ENCODE measurements at places on chromosomes 2 and 18.

GRCh38 chr2:79993144-79993543 lies 311.4 kb downstream of the LRRTM1 start:
- no peak for DNase-seq

GRCh38 chr2:203656522-203657287 lies 49.7 kb upstream of the CD28 start:
- DNase-seq, result no peak

DNA sequence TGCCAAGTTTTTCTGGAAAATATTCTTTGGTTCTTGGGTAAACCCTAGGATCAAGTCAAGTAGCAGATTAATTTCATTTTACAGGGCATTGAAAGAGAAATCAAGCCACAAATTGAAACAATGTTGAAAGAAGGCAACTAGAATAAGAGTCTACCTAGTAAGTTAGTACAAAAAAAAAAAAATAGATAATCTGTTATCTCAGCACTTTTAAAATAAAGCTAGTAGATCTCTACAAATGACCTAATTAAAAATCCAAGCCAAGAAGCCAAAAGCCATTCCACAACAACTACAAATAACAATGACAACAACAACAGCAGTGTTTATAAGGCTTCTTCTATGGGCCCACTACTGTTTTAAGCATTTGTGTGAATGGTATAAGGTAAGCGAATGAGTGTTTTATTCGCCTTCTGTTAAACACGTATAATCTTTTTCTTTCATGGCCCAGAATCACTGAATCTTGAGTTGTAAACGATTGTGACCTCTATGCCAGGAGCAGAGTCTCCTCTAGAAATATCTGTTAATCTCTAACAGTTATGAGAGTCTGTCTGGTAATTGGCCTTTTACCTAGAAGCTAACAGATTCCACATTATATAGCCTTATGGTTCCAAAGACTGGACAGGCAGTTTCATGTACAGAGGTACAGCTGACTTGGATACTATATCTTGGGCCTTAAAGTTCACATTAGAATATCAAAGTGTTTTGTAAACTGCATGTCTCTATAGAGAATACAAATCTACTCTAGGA lies 28.6 kb upstream of the CUL3 start:
- no peak for DNase-seq

GRCh38 chr2:19070886-19071285 lies 287.5 kb downstream of the OSR1 start:
- DNase-seq, result no peak

GRCh38 chr2:30288561-30288960 lies 57.2 kb downstream of the LBH start:
- DNase-seq, result no peak

DNA sequence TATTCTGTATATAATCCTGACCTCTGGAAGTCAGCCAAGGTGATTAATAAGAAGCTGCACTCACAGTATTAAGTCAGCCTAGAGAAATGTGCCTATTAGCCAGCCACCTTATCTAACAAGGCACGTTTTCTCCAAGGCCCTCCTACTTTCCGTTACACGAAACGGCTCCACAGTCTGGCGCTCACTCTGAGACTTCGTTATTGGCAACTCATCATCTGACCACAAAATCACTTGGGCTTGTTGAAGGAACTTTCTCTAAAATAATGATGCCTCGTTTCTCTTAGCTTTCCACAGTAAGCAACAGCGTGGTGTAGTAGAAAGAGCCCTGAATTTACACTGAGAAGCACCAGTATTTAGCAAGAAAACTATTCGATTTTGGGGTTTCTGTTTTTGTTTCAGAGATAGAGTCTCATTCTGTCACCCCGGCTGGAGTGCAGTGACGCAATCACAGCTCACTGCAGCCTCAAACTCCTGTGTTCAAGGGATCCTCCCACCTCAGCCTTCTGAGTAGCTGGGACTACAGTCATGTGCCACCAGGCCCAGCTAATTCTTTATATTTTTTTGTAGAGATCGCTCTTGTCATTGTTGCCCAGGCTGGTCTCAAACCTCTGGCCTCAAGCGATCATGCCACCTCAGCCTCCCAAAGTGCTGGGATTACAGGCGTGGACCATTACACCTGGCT lies 53.6 kb upstream of the SLC14A1 start:
- no peak for DNase-seq

DNA sequence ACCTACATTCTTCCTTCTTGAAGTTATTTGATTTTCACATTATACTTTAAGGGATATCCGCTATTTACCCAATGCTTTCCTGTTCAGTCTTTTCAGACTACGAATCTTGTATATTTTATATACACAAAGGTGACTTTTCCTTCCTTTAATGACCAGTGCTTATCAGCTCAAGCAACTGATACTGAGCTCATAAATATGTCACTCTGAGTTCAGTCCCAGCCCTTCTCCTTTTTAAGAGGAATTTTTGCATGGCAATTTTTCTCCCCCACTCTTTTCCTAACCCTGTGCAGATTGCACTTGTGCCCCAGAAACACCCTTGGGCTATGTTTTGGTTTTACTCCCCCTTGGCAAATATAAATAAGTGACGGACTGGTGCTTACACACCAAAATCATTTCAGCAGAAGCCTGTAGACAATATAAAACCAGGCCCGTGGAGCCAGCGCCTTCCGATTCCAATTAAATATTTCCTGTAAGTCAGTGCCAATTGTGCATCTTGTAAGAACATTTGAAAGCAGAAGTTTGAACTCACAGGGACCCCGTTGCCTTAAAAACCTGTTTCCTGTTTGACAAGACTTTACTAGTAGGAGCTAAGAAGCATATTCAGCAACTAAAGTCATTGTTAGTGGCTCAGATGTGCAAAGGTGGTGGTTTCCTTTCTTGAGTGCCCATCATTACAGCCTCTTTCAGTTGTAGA lies 66.3 kb upstream of the GATA6 start:
- no peak for DNase-seq

DNA sequence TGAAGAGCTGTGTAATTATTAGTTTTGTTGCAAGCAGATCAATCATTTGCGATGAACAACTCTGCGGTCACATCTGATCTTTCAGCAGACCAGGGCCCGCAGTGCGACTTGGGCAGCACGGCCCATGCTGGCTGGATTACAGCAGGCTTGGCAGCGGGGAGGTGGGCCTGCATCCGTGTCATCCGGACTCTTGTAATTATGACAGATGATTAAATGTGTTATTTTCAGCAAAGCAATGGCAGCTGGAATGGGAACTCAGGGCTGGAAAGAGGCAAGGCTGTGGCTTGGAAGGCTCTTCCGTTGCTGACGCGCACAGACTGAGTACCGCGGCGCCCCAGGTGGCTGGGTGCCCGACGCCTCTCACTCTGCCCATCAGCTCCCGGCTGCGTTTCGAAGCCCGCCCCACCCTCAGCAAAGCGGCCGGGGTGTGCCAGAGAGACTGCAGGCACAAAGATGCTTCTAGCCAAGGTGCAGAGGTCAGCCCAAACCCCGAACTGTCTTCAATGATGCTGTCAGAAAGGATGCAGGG lies 397.4 kb upstream of the SALL3 start:
- no peak for DNase-seq

- DNase-seq, result no peak
Measured at GRCh38 chr2:167783261-167784083, 463.9 kb downstream of the STK39 start.

GRCh38 chr18:62282188-62282629 lies 42.9 kb upstream of the TNFRSF11A start:
- no peak for DNase-seq

- no peak for DNase-seq
Measured at GRCh38 chr18:59272891-59273758, at the start of gene RAX. RAX (minus strand) TSS chr18:59273454; CDS start chr18:59273206, 248 bp downstream.

DNA sequence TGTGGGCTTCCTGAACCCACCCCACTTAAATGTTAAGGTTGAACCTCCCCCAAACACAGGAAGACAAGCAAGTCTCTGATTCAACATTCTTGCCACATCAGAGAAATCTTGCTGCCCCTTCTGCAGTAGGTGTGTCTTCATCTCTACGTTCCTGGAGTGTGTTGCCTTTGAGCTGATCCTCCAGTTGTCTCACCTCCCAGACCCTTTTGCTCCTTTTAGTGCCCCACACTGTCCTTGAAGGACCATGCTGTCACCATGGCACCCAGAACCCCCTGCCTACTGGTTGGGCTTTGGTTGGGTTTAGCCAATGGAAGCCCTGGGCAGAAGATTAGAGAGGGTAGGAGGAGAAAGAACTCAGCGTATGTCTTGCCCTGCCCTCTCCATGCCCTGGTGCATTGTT lies 10.7 kb downstream of the CAB39 start:
- no peak for DNase-seq

- no peak for DNase-seq
Measured at GRCh38 chr2:159564081-159564480, 52.3 kb downstream of the BAZ2B start.

- no peak for DNase-seq
Measured at GRCh38 chr2:119134775-119135174, 23.8 kb downstream of the C1QL2 start.

DNA sequence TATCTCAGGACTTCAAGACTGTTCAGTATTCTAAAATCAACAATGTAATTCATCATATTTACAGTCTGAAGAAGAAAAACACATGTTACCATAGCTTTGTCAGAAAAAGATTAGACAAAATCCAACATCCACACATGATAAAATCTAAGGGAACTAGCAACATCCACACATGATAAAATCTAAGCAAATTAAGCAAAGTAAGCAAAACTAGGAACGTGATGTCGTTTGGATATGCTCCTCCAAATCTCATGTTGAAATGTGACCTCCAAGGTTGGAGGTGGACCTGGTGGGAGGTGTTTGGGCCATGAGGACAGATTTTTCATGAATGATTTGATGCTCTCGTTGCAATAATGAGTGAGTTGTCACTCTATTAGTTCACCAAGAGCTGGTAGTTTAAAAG lies 717.3 kb upstream of the HS6ST1 start:
- DNase-seq, result no peak

DNA sequence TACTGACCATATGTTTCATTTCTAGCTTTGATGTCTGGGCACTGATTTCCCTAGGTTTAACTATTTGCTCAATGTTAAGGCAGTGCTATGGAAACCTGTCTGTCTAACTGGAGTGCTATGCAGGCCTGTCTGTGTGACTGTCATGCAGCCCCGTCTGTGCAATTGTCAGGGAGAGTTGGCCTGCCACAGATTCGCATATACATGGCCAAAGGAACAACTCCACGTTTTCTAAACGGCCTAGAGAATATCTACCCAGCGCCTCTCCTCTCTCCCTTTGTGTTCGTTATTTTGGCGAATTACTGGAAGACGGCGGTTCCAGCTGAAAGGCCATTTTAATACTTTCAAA lies 59.6 kb upstream of the PSME4 start:
- no peak for DNase-seq

- DNase-seq, result no peak
Measured at GRCh38 chr2:98731894-98732349, 990 bp upstream of the MGAT4A start.

DNA sequence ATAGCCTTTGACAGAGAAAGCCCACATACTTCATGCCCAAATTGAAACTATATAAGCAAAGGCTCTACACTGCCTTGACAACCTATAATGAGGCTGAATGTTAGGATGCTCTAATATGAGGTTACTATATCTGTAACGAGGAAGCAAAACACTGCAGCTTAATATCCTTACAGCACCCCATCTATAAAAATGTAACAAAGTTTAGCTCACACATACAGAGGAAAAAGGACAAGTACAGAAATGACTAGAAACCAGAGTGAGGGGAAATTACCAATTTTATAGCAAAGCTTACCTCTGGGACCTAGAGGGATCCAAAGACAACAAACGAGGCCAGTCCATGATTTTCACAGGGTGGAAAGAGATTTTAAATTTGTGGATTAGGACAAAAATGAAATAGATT lies 138.5 kb downstream of the COL4A4 start:
- DNase-seq, result no peak

GRCh38 chr2:36490749-36491148 lies 107.2 kb downstream of the FEZ2 start:
- no peak for DNase-seq

DNA sequence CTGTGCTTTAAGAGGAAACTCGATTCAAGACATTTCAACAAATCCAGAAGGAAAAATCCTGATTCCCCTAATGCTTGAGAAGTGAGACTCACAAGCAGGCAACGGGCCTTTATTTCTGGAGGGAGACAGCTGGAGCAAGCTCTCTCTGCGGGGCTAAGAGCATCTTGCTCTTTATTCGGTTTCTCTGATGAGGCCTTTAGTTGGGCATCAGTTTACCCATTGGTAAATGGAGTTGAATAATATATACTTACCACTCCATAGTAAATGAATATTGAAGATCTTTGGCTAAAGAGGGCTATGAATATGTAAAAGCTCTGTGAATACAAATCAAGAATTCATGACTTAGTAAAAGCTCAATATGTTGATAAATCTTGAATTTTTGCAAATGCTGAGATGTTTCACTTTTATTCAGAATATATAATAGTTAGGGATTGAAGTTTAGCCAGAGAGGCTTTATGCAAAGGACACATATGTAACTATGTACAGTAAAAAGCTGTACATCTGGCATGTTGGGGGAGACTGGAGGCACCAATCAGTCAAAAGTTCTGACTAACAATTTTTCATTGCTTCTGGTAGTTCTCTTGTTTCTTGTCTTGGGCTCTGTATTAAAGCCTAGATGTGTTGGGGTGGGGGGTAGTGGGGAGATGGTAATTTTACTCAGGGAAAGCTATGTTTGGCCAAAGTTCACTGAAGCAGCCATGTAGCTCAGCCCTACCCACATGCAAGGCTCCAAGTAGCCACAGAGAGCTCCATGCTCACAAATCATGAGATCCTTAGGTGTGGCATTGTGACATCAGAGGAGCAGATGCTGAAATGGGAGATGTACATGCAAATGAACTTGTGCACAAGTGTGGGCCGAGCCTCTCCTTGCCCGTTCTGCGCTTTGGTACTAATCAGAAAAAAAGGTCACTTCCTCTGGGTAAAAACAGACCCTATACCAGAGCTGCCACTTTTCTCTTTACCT lies 200.2 kb downstream of the SATB2 start:
- no peak for DNase-seq

DNA sequence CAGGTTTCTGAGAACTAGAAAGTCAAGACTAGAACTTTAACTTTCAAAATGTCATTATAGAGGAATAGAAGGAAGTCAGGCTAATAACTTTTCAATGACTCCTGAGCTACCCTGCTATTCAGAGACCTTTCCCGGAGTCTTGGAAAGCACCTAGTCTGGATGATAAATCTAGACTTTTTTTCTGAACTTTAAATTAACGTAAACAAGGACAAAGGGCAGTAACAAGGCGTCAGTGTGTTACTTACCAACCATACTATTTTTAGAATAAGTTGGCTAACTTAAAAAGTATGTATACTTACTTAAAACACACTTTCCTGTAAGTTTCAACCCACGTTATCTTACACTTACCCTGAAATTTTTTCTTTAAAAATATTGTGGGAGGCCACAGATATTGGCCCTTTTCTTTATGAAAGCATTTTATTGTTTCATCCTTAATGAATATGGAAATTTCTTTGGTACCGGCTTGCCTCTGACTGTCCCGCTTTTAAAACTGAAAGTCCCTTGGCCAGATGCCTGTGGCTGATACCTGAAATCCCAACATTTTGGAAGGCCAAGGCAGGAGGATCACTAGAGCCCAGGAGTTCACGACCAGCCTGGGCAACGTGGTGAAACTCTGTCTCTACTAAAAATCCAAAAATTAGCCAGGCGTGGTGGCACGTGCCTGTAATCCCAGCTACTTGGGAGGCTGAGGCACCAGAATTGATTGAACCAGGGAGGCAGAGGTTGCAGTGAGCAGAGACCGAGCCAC lies 9.7 kb downstream of the PMAIP1 start:
- DNase-seq, result no peak
